ENCODE measurements at places on chromosomes 7 and 10.
A peak's percentile ranks its signal among the peaks of the same experiment; 100 is the strongest.

DNA sequence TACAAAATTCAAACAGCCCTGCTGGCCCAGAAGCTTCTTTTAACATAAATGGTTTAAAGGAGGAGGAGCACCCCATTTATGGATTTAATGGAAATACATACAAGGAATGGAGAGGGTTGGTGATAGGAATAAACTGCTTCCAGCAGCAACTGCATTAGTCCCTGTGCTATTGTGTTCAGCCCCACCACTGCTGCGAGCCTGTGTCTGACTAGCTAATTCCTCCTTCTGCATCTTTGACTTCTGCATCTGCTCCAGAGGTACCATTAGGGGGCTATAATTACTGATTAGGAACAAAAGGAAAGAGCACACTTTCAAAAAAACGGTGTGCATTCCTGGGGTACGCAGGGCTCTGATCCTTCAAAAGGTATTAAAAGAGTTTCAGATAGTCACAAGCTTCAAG, 24.8 kb downstream of the CDCA7L start:
- no peak for DNase-seq

DNA sequence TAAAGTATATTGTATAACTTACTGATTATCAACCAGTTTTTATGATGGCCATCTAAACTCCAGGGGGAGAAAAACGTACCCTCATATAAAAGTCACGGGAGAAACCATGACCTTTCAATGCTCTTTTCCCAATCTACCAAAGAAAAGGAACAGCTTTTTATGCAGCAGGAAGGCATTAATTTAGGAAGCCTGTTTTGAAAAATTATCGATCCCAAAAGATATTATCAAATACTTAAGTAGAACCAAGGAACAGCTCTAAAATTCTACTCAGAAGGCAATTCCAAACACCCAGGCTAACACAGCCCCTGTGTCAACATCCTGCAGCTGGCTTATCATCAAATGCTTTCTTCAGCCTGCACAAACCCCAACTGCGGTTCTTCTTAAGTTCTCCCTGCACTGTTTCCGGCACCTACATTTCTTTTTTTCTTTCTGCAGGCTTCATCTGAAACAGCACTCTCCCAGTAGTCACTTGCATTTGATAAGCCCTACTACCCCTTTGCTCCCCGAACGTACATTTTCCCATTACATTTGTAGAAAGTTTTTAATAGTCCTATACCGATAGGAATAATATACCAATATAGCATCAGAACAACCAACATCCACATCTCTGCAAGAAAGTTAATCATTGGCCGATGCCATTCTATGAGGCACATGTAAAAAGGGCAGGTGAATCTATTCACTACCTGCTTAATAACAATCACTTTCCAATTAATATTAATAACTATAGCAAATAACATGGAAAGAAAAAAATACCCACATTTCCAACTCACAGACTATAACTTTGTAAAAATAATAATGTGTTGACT, 47.9 kb downstream of the PIP4K2A start:
- DNase-seq: no peak

DNA sequence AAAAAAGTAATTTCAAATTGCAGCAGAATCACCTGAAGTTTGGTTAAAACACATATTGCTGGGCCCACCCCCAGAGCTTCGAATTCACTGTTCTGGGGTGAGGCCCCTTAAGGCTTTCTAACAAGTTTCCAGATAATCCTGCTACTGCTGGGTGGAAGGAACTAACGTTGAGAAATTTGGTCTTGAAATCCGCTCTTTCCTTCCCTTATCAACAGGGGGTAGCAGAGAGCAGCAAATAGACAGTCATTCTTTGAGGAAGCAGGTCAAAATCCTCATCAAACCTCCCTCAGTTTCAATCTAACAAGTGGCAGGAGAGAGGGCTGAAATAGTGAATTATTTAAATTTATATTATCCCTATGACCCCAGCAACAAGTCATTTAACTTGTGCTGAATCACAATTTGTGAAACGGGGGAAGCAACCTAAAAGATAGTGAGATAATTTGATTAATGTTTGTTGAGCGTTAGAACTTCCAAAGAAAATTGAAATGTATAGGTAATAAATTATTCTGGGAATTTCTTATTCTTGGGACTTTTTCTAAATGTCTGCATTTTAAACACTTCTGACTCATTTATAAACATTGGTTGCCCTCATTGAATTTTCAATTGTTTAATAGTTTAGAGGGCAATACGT, 21.7 kb upstream of the MALSU1 start:
- peak; percentile 33 for DNase-seq

- DNase-seq: no peak
Observed at GRCh38 chr10:34177445-34177844, 637.7 kb downstream of the PARD3 start.

DNA sequence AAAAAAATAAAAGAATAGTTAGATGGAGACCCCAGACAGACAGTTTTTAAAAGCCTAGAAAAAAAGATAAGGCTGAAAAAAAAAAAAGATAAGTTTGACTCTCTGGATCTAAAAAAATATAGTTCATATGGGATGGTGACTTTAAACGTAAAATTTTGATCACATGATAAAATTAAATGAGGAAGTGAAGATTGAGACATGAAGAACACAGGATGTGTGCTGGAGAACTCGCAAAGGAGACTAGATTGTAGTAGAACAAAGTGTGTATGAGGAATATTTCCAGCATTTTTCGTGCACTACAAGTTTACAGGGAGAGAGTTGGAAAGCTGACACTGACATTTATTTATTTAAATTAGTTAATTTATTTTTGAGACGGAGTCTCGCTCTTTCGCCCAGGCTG, 286.4 kb downstream of the PRPF18 start:
- DNase-seq: no peak

DNA sequence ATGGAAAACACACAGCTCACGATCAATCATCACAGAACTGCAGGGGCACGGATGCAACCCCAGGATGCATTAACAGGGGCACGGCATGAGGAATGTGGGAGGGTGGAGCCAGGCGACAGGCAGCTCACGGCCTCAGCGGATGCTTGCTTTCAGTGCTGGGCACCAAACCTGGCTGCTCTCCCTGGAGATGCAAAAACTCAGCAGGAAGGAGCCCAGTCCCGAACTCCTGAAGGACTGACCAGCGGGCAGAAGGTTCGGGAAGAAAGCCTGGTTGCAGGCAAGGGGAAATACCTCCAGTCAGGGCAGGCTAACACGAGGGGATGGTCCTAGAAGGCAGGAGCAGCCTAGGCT, 66.8 kb downstream of the CHST15 start:
- DNase-seq: no peak

- DNase-seq: peak; percentile 54
Observed at GRCh38 chr10:3805201-3805790, 20.3 kb upstream of the KLF6 start.

- no peak for DNase-seq
Observed at GRCh38 chr7:41747961-41748360, 45.1 kb upstream of the INHBA start.

DNA sequence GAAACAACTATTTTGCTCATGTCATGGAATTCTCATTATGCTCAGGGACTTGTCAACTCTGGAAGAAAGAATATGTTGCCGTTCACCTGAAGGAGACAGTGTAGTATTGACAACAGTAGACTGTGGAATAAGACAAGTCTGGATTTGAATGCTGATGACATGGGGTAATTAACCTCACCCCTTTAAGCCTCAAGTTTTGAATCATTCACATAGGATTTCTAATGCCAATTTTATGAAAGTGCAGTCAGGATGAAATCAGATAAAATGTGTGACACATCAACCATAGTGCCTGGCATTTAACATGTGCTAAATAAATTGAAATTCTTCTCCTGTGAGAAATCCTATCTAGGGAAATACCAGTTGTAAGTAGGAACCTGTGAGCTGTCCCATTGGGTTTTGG, 305.8 kb downstream of the KIF20B start:
- no peak for DNase-seq

- DNase-seq: no peak
Observed at GRCh38 chr7:25073451-25073850, 51.6 kb downstream of the CYCS start.

- no peak for DNase-seq
Observed at GRCh38 chr7:142894112-142894984, 8.8 kb upstream of the TRPV6 start.

- DNase-seq: no peak
Observed at GRCh38 chr7:92158660-92159575, 20.0 kb downstream of the LRRD1 start.

DNA sequence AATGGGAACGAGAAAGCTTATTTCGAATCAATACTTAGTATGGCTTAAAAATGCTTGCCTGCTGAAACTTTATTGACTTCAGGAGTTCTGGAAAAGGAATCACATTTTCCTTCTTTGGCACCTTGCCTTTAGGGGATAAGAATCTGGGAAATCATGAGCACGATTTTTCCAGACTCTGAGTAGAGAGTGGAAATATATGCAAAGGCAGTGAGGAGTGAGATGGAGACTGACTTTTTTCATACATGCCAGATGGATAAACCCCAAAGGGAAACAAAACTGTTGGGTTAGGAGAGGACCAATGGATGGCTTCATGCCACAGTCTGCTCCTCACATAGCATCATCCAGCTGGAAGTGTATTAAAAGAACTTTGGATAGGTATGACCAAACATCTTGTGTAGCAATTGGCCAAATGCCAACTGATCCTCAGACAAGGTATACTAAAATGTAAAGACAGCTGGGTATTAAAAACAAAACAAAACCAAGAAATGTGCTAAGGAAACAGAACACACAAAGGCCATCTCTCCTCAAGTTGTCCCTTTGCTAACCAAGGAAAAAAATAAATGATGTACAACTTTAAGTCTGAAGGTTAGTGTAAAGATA, 1.7 kb downstream of the COL28A1 start:
- no peak for DNase-seq

DNA sequence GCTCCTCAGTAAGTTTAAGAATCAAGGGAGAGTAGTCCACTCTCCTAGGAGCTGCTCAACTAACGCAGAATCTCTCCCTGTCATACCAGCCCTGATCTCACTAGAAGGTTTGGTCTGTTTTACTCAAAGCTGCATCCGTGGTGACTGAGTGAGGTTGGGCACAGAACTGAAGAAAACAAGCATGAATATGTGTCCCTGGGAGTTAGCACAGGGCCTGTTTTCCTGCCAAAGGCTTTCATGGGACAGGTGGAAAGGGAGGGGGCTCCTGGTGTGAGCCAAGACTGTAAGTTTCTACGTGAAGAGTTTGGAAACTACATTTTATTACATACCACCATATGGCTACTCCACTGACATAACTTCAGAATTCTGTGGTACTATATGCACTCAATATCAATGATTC, 705.9 kb downstream of the MAGI2 start:
- no peak for DNase-seq

DNA sequence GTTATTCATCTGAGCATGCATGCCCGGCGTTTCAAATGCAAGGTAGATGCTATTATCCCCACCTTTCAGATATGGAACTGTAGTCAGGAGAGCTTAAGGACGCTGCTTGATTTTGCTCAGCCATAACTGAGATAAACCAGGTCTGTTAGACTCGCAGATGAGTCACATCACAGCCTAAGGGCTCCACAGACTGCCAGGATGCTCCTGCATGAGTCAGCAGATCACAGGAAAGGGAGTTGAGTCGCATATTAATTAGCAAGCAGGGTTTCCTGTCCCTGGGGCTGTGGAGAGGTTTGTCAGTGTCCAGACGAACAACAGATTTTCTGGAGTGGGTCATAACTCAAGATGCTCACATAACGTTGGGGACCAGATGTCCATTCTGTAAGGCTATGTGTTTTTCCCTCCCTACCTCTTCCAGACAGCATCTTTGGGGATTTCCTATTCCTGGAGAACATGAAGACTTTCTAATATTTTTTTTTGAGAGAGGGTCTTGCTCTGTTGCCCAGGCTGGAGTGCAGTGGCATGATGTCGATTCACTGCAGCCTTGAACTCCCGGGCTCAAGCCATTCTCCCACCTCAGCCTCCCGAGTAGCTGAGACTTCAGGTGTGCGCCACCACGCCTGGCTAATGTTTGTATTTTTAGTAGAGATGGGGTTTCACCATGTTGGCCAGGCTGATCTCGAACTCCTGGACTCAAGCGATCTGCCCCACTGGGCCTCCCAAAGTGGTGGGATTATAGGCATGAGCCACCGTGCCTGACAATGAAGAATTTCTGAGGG, 36.7 kb downstream of the PFKFB3 start:
- DNase-seq: peak; percentile 76

DNA sequence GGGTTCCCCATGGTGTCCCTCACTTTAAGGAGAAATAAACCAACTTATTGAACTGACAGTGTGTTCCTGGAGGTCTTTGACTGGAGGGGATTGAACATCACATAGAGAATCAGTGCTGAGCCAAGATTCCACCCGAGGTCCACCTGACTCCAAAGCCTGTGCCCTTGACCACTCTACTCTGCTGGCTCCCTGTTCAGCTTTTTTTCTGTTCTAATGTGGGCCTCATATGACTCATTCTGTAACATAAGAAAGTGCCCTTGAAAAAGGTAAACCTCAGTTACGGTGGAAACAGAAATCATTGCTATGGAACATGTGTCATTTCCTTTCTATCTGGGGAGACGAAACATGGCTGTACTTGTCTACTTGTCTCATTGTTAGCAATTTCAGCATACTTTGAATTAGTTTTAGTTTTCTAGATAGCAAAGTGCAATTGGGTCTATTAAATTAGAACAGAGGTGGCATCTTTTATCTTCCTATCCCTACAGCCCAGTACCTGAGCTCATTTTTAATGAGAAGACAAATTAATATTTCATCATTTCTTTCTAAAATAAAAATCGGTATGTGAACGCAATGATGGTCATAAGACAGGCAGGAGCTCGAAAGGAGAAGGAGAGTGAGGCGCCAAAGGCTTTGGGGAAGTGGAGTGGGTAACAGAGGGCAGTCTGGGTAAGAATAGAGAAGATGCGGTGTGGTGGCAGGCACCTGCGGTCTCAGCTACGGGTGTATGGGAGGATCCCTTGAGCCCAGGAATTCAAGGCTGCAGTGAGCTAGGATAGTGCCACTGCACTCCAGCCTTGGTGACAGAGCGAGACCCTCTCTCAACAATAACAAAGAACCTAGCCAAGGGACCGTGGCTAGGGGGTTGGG, 1.5 kb downstream of the GSDME start:
- DNase-seq: peak; percentile 51

GRCh38 chr10:104139221-104139620, 17.2 kb downstream of the SFR1 start:
- DNase-seq: no peak

GRCh38 chr10:103184615-103185014, 8.5 kb downstream of the NT5C2 start:
- DNase-seq: no peak

- DNase-seq: no peak
Observed at GRCh38 chr7:28595076-28595475, 182.8 kb downstream of the CREB5 start.

- no peak for DNase-seq
Observed at GRCh38 chr10:31288962-31289361, 30.1 kb upstream of the ZEB1 start.

GRCh38 chr7:99860281-99861127, 16.3 kb downstream of the OR2AE1 start:
- no peak for DNase-seq

- no peak for DNase-seq
Observed at GRCh38 chr10:131723297-131724168, 177.3 kb upstream of the PPP2R2D start.

DNA sequence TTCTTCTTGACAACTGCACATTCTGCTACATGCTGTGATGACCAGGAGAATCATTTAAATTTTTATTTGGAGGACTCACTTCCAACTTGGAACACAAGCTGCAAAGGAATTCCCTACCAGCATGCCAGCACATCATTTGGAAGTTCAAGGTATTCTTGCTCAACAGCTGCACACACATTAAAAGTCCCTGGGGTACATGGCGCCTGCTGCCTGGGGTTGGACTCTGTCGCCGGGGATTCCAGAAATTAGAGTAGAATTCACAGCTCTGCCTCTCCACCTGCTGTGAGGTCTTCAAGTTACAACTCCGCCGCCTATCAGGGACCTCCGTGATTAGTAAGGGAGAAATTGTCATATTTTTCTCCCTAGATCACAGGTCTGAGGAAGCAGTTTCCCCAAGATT, 1.1 kb downstream of the ZNF32 start:
- no peak for DNase-seq

All from activated T-cell treated with anti-CD3 and anti-CD28 coated beads, Interleukin-2, amount 50 U/mL, for 48 hours (primary cell).